ENCODE measurements at places on chromosomes 7 and 10.

DNA sequence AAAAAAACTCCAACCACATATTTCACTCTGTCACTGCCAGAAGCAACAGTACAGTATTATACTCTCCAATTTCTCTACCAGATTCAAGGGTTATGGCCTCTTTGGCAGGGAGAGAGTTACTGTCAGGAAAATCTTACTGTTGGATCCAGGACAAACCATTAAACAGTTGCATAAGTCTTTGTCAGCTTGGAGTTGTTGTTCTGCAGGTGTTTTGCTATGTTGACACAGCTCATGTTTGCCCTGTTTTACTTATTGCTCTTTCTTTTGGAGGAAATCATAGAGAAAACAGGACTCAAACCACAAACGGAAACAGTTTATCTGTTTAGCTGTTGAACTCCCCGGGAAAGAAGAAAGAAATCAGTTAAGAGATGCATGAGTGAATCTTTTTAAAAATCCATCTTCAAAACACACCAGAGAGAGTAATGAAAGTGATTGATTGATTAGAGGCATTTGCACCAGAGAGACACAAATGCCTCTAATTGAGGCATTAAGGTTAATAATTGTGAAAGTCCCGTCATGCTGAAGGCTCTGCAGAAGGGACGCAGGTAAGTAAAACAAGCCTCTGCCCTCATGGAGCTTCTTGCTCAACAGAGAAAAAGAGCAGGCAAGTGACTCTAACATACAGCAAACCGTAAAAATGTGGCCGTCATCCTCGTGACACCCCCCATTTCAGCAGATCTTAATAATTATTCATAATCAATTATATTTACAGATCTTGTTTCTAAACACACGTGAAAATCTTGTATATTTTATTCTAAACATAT, 38.7 kb upstream of the ARHGAP21 start:
- no peak for DNase-seq

GRCh38 chr10:89478739-89479654, 56.4 kb downstream of the SLC16A12 start:
- peak; percentile 49 for DNase-seq

DNA sequence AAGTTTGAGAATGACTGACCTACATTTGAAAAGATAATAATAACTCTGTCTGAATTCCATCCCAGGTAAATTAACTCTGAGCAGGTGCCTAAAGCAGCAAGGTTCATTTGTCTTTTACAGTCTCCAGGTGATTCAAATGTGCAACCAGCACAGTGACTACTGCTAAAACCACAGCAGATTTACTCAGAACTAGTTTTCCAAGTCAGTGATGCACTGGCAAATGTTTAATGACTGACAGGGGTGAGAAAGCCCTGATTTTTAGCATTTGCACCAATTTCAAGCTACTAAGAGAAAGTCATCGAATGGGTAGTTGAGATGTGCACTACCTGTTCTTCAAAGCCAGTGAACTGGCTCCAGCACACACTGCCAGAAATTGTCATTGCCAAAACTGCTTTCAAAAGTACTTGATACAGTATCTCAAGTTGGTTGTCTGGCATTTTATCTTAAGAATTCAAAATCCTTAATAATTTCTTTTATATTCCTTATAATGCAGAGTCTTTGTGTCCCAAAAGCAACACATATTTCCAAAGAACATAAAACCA, 60.3 kb downstream of the ATOH7 start:
- DNase-seq: no peak

DNA sequence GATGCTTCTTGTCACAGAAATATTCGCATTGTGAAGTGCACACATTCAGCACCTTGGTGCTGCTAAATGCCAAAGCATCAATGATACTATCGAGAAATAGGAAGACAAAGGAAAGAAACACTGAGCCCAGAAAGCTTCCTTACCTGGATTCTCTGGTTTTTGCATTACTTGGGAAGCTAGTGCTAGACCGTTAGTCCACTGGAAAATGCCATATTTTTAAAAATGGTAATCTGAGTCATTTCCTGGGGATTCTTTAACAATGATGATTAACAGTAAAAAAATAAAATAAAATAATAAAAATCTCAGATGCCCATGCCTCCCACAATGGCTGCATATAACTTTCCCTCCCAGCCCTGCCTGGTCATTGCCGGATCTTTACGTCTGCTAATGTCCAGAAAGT, 420.1 kb upstream of the MGMT start:
- DNase-seq: no peak

DNA sequence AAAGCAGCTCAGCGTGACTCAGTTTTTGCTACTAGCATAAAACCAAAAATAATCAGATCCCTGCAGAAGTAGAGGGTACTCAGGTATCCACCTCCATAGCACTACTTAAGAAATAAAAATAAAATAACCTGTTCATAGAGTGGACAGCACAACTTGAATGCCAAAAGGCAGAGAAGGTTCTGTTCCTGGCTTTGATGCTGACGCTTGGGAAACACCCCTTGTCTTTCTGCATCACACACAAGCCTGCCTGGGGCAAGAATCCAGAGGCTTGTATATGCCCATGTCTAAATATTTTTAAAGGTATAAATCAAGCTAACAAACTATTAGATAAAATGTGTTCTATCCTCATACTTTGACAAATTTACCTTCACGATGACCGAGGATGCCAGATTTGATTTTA, 207.3 kb downstream of the KIAA1217 start:
- no peak for DNase-seq

- DNase-seq: no peak
Observed at GRCh38 chr7:121285066-121285667, 43.6 kb upstream of the WNT16 start.

DNA sequence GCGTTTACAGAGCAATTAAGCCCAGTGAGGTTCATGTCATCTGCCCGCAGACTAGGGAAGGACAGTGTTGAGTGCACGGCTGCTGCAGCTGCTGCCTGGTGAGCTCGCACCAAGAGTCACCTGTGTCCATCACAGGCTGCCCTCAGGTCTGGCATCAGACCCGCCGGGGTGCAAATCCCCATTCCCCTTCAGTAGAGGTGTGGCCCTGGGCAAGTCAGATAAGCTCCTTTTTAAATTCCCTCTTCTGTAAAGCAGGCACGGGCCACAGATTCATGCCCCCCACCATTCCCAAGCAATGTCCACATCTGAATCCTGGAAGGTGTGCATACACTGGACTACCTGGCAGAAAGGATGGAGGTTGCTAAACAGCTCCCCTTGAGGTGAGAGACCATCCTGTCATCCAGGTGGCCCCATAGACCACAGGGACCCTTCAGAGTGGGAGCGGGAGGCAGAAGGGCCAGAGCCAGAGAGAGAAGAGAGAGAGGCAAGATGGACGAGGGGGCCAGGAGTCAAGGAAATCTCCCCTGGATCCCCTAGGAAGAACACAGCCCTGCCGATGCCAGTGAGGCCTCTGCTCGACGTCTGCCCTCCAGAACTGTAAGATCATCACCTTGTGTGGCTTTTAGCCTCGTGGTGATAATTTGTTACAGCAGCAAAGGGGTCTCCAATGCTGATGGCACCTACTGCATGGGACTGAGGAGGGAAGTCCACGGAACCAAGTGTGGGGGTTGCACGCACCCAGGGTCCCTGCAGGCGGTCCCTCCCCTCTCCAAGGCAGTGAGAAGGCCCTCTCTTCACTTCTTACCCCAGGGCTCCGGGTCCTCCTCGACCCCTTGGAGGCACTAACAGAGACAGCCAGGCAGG, 168.8 kb downstream of the TCERG1L start:
- peak; percentile 53 for DNase-seq

- no peak for DNase-seq
Observed at GRCh38 chr7:74467876-74468275, 14.2 kb downstream of the GTF2IRD1 start.

GRCh38 chr10:209357-209756, 74.1 kb downstream of the ZMYND11 start:
- DNase-seq: no peak

- no peak for DNase-seq
Observed at GRCh38 chr7:8278183-8278582, 16.2 kb upstream of the ICA1 start.

DNA sequence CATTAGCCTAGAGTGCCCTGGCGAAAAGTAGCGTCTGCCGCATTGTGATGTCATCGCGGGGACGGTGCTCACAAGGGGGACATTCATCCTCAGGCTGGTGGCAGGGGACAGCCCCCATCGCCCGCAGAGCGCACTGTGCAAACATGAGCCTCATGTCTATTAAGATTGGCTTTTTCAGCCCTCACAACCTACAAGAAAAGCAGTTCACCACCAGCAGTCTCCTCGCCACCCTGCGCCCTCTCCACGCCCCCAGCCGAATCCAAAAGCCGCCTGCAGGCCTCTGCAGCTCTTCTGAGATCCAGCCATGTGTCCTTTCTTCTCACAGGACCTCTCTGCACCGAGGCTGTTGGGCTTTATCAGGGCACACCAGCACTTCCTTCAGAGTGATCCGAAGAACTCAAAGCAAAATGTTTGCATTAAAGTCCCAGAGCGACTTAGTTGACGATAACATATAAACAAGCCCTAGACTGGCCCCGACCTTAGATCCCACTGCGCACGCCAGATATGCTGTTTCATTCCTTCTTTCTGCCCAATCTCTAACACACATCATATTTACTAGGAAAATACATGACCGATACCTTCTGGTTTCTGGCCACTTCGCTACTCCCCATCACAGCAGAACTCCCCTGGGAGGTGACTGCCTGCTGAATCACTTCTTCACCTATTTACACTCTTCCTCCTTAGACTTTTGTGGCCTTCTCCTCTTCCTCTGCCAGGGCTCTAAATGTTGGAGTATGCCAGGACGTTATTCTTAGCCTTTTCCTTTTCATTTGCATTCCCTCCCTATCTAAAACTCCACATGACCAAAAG, 206.0 kb upstream of the SH2B2 start:
- DNase-seq: peak; percentile 32

DNA sequence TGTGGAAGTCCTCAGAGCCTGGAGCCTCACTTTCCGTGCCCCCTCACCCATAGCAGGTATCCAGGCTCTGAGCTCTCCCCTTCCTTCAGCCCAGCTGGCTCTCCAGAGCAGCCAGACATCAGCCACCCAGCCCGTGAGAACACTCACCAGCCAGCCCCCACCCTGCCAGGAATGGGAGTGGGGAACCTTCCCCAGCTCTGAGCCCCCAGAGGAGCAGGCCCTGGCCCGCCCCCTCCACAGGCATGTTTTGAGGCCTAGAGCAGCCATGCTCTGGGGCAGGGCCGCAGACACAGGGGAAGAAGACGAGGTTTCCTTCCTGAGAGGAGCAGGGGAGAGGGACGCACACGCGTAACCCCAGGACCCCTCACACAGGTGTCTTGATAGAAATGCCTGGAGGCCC, 70.0 kb upstream of the COL13A1 start:
- DNase-seq: no peak

DNA sequence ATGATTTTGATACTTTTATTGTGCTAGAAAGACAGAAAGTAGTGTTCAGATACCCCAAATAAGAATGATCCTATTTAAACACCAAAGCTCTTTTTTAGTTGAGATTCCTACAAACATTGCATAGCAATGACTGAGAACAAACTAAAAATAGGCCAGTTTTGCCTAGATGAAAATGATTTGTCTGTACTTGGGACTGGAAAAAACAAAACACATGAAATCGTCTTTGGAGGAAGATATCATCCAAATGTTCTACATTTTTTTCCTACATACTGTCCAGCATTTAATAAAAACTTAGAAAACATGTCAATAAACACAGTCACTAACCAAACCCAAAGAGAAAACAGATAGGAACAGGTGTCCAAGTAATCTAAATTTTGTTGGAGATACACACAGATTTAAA, 111.6 kb upstream of the MEOX2 start:
- no peak for DNase-seq

GRCh38 chr10:34369120-34369519, 446.0 kb downstream of the PARD3 start:
- DNase-seq: no peak

GRCh38 chr7:106101726-106102125, 10.4 kb downstream of the SYPL1 start:
- no peak for DNase-seq

GRCh38 chr7:151676759-151677158, 157.1 kb upstream of the RHEB start:
- DNase-seq: no peak

DNA sequence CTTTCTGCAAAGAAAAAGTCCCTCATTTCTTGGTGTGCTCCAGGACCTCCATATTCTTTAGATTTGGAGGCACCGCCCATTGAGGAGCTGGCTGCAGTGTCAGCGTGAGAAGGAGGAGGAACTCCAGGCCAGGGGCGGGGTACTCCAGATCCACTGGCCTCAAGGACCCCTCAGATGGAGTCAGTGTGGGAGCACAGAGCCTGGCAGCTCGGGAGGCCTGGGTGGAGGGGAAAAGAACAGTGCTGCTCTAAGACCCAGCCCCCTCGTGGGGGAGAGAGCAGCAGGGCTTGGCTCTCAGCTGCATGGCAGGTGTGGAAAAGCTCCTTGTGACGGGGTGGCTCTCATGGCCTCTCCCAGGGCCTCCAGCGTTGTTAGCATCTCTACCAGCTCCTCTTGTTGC, 70.5 kb downstream of the ITGB1 start:
- peak; percentile 47 for DNase-seq

GRCh38 chr7:24737281-24737680, 20.0 kb downstream of the GSDME start:
- DNase-seq: no peak

GRCh38 chr7:143415742-143416397, 7.2 kb upstream of the EPHA1 start:
- no peak for DNase-seq

DNA sequence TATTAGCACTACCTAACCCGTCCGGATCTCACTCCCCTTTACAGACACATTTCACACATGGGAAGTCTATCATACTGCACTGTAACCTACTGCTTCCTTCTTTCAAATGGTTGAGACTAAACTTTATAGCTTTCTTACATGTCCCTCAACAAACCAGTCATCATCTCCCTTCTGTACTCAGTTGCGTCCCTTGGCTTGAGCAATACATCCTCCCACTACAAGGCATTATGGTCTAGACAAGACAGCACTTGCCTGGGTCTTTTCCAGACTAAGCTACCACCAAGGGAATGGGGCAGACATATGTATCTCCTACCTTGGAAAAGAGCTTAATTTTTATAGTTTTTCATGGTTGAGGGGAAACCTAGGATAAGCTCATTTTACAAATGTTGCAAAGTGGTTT, 575.2 kb downstream of the KCNMA1 start:
- no peak for DNase-seq

DNA sequence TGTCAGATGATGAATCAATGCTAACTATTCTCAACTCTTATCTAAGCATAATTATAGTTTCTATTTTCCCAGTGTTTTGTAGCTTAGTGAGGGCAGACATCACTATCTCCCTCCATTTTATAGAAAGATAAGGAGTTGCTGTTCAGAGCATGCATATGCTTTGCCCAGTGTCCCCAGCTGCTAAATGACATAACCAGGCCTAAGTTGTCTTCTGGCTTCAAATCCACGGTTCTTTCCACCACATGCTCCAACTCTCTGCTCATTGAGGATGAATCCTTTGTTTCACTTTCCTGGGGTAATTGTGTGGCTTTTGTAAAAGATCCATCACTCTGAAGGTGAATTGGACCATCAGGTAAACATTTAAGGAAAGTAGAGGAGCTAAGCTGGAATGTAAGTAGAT, 134.0 kb downstream of the SNX10 start:
- no peak for DNase-seq

DNA sequence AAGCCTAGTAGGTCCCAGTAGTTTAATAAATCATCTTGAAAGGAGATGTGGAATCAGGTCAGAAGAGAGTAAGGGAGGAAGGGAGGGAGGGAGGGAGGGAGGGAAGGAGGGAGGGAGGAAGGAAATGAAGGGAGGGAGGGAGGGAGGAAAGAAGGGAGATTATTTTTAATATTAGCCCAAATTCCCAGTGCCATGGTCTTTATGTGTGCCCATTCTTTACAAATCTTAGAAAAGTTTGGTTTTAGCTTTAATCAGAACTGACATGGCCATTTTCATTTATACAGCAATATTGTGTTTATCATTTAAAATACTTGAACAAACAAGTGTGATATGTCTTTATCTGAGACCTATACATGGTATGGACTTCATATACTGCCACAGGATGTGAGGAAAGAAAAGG, 86.8 kb downstream of the GAD2 start:
- DNase-seq: no peak
